Stimulated activated CD8-positive, alpha-beta memory T cell treated with anti-CD3 and anti-CD28 coated beads, Interleukin-2, amount 100 ng/mL, for 1 hour (primary cell): ENCODE measurements at places on chromosomes 13 and 19.

DNA sequence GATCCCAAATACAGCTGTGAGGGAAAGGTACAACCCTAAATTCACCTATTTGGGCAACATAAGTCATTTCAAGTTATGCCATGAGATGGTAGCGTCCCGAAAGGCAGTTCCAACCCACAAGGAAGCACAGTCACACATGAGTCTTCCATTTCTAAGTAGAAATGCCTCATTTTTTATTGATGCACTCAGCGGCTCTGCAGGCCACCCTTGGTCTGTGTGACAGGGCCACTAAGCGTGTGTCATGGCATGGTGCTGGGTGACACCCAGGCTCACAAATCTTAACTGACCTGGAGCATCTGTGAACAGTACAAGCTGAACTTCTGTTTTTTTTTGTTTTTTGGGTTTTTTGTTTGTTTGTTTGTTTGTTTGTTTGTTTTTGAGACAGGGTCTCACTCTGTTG lies 15.1 kb downstream of the RAB20 start:
- no peak for DNase-seq

GRCh38 chr13:97030705-97031452 lies 36.6 kb upstream of the OXGR1 start:
- no peak for DNase-seq

DNA sequence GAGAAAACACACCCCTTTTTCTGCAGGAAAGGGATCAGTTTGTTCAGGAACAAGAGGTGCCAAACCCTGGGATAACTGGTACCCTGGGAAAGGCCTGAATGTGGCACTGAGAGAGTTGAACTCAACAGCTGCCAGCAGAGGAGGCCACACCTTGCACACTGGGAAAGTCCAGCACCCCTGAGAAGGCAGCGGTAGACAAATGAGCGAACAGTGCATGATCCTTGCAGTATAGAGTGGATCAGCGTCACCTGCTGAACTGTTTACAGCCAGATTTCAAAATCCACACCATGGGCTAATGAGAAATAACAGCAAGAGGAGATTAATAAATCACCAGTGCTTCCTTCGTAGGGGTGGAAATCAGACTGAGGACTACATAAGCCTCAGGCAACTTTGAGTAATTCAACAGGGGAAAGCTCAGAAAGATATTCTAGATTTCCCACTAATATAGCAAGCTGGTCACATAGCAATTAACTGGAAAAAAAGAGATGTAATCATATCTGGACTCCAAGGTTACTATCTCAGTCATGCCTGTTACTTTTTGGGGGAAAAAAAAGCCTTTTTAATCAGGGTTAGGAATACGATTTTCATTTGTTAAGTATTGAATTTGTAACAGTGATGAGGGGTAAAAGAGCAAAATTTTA lies 52.0 kb downstream of the DCT start:
- DNase-seq, result no peak

- DNase-seq, result no peak
Observed at GRCh38 chr13:81990652-81991051, 1649.7 kb upstream of the SPRY2 start.

GRCh38 chr19:50328873-50329145 lies 368 bp downstream of the KCNC3 start:
- DNase-seq, result no peak

- no peak for DNase-seq
Observed at GRCh38 chr19:46954502-46954992, 65.1 kb upstream of the NPAS1 start.

- no peak for DNase-seq
Observed at GRCh38 chr13:29785978-29786377, 64.4 kb downstream of the UBL3 start.

GRCh38 chr13:21080593-21080891 lies 19.2 kb upstream of the LATS2 start:
- DNase-seq, result no peak

DNA sequence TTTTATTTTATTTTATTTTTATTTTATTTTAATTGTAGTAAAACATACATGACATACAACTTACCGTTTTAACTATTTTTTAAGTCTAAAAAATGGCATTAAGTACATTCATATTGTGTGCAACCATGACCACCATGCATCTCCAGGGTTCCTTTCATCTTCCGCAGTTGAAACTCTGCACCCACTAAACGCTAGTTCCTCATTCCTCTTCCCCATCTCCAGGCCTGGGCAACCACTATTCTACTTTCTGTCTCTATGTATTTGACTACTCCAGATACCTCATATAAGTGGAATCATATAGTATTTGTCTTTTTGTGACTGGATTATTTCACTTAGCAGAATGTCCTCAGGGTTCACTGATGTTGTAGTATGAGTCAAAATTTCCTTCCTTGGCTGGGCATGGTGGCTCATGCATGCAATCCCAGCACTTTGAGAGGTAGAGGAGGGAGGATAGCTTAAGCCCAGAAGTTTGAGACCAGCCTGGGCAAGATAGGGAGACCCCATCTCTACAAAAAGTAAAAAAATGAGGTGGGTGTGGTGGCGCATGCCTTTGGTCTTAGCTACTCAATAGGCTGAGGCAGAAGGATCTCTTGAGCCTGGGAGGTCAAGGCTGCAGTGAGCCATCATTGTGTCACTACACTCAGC lies 55.7 kb upstream of the ZNF507 start:
- no peak for DNase-seq

DNA sequence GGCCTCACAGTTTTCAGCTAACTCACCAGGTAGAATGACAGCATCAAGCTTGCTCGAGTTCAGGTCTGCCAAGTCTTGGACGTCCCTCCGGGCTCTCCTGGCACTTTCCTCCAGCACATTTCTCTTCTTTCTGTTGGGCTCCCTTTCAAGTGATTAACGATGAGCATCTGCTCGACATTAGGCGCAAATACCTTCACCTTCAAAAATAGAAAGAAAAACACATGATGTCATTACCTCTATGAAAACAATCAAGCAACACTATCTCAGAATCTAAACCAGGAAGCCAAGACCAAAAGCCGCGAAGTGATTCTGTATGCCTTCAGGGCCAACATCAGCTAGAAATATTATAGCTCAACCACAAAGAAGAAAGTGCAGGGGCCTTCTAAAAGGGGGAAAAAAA lies 15.4 kb upstream of the CLN5 start:
- no peak for DNase-seq

DNA sequence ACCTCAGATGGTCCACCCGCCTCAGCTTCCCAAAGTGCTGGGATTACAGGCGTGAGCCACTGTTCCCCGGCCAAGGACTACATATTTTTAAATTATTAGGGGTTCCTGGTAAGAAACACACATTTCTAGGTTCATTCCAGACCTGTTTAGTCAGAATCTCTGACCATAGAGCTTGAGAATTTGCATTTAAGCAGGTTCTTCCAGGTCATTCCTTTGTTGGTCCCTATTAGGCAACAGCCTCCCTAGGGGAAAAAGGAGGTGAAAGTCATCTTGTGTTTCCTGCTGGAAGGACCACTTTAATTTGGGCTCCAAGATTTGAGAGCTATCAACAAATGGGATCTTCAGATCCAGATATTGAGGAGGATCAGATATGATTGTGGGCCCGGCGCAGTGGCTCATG lies 16.3 kb downstream of the S1PR2 start:
- no peak for DNase-seq

DNA sequence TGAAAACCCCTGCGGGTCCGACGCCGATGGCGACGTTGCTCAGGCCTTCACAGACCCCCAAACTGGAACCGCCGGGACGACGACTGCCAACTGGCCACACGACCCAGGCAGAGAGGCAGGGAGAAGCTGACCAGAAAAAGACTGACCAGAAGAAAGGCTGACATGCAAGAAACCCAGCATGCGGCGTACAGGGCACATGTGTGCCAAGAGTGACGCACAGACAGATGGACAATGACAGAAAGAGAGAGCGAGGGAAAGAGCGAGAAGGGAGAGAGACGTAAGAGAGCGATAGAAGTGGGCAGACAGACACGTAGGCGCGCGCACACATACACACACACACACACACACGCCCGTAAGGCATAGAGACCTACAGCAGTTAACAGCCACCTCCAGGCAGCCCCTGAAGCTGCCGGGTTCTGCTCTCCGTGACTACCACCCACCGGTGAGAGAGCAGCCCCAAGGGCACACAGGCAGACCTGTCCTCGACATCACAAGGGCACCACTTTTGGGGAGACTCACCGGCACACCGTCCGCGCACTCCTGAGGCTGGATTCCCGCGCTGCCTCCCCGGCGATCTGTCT lies 67.2 kb upstream of the ZNF527 start:
- no peak for DNase-seq

GRCh38 chr19:5080030-5080654 lies 111.2 kb downstream of the KDM4B start:
- DNase-seq, result no peak

GRCh38 chr13:42123600-42123999 lies 75.2 kb downstream of the DGKH start:
- no peak for DNase-seq

DNA sequence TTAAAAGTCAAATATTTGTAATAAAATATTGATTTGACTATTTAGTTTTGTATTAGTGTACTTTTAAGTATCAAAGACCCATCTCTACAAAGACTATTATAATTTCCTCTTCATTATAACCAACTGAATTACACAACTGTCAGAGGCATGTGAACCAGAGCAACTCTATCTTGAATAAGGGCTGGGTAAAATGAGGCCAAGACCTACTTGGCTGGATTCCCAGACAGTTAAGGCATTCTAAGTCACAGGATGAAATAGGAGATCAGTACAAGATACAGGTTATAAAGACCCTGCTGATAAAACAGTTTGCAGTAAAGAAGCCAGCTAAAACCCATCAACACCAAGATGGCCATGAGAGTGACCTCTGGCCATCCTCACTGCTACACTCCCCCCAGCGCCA lies 36.2 kb upstream of the ATP12A start:
- no peak for DNase-seq

- no peak for DNase-seq
Observed at GRCh38 chr19:33214596-33214995, 11.1 kb downstream of the SLC7A10 start.
